ENCODE measurements at places on chromosomes 12 and 14. TPM values are rescaled to one million over a fixed set of nuclear protein-coding genes. Genes with fewer than 3 reads are reported as not detected.

The SLC10A1 gene
- 0.22 TPM for polyA plus RNA-seq

The KRT77 gene
- polyA plus RNA-seq, result not detected

The NIN gene
- 17.5 TPM for polyA plus RNA-seq

The OR11G2 gene
- not detected for polyA plus RNA-seq

The CDC42BPB gene
- polyA plus RNA-seq, result 78.2 TPM

The TMEM30B gene
- polyA plus RNA-seq, result 17.7 TPM

The FKBP3 gene
- polyA plus RNA-seq, result 109 TPM

The TAS2R43 gene
- polyA plus RNA-seq, result 0.27 TPM

The OVCH1 gene
- polyA plus RNA-seq, result 0.17 TPM

The SCNN1A gene
- 2.8 TPM for polyA plus RNA-seq

The GPRC5A gene
- 12.5 TPM for polyA plus RNA-seq

The SRGAP1 gene
- polyA plus RNA-seq, result 10.1 TPM

The RNASE3 gene
- polyA plus RNA-seq, result 0.65 TPM

The RFLNA gene
- 4.6 TPM for polyA plus RNA-seq

The KRT6B gene
- polyA plus RNA-seq, result not detected

The PRR4 gene
- polyA plus RNA-seq, result 7.3 TPM

The C12orf60 gene
- 3.2 TPM for polyA plus RNA-seq

The DLGAP5 gene
- 29.7 TPM for polyA plus RNA-seq

The SYCP3 gene
- 1.3 TPM for polyA plus RNA-seq

The ASB2 gene
- 0.43 TPM for polyA plus RNA-seq

The CIROP gene
- polyA plus RNA-seq, result not detected

The APPL2 gene
- 84.7 TPM for polyA plus RNA-seq

The DLK1 gene
- polyA plus RNA-seq, result 1.6 TPM

The KRT79 gene
- polyA plus RNA-seq, result not detected

The IFI27 gene
- polyA plus RNA-seq, result 28.6 TPM

The LTBR gene
- polyA plus RNA-seq, result 74.7 TPM

The DEGS2 gene
- 3.5 TPM for polyA plus RNA-seq

The DUSP6 gene
- polyA plus RNA-seq, result 257 TPM

The HRK gene
- 0.22 TPM for polyA plus RNA-seq

The CLEC2A gene
- polyA plus RNA-seq, result not detected

The TXNRD1 gene
- 51.0 TPM for polyA plus RNA-seq

The GDF3 gene
- polyA plus RNA-seq, result not detected

The HOTAIR gene
- not detected for polyA plus RNA-seq

The AQP6 gene
- 0.29 TPM for polyA plus RNA-seq

The TAOK3 gene
- 63.3 TPM for polyA plus RNA-seq

The TPPP2 gene
- 0.23 TPM for polyA plus RNA-seq

The FRMD6 gene
- polyA plus RNA-seq, result 26.1 TPM

The SLC16A7 gene
- polyA plus RNA-seq, result 3.3 TPM

The BCDIN3D gene
- polyA plus RNA-seq, result 6.2 TPM

The TAS2R13 gene
- polyA plus RNA-seq, result 0.30 TPM

The RNASE7 gene
- polyA plus RNA-seq, result 0.12 TPM

The SIX6 gene
- polyA plus RNA-seq, result not detected

The SIX4 gene
- polyA plus RNA-seq, result 4.7 TPM

The SDR9C7 gene
- not detected for polyA plus RNA-seq

The NR4A1 gene
- 41.6 TPM for polyA plus RNA-seq

The OR6C68 gene
- polyA plus RNA-seq, result not detected

The P2RX2 gene
- polyA plus RNA-seq, result 10.8 TPM

The OR6S1 gene
- not detected for polyA plus RNA-seq

The B4GALNT3 gene
- 4.4 TPM for polyA plus RNA-seq

The DHH gene
- 0.73 TPM for polyA plus RNA-seq

The CEBPE gene
- 0.16 TPM for polyA plus RNA-seq

The PTCSC3 gene
- 4.5 TPM for polyA plus RNA-seq

The PITPNM2 gene
- 14.4 TPM for polyA plus RNA-seq

The SRRM4 gene
- polyA plus RNA-seq, result 0.48 TPM

The LRRIQ1 gene
- 11.8 TPM for polyA plus RNA-seq

The CCDC177 gene
- polyA plus RNA-seq, result not detected

The KRT4 gene
- 2.8 TPM for polyA plus RNA-seq

The ORMDL2 gene
- 24.4 TPM for polyA plus RNA-seq

The AKAP3 gene
- 3.0 TPM for polyA plus RNA-seq

All from right lung (tissue), 10 donors.